ENCODE measurements at places on chromosomes 5 and 9.

- peak; percentile 93 for DNase-seq
Observed at GRCh38 chr5:150599917-150600511, 40.4 kb upstream of the SYNPO start.

- DNase-seq: no peak
Observed at GRCh38 chr9:35001803-35002502, 12.4 kb downstream of the DNAJB5 start.

GRCh38 chr5:15522187-15522520 is 22.2 kb downstream of the FBXL7 start:
- DNase-seq: no peak

- peak; percentile 33 for DNase-seq
Observed at GRCh38 chr5:132190161-132190817, 37.4 kb downstream of the P4HA2 start.

DNA sequence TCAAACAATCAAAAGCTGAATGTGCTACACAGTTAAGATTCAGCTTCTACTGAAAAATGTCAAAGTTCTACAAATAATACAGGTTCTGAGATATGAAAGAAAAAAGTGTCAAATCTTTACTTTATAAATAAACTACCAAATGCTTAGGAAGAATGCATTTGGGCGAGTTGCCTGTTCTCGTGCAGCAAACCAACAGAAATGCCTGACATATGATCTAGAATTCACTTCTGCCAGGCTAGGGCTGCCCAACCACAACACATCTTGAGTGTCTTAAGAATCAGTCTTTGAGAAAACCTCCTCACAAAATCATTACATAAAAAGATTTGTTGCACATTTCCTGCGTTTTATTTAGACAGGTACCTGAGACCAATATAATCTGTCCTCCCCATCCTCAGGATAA is 42.2 kb downstream of the ANKH start:
- DNase-seq: no peak

GRCh38 chr5:169705322-169705721 is 68.2 kb downstream of the DOCK2 start:
- no peak for DNase-seq

- DNase-seq: peak; percentile 47
Observed at GRCh38 chr5:125550274-125550673, 803.8 kb upstream of the ZNF608 start.

GRCh38 chr5:73960023-73960422 is 334.0 kb downstream of the ARHGEF28 start:
- no peak for DNase-seq

DNA sequence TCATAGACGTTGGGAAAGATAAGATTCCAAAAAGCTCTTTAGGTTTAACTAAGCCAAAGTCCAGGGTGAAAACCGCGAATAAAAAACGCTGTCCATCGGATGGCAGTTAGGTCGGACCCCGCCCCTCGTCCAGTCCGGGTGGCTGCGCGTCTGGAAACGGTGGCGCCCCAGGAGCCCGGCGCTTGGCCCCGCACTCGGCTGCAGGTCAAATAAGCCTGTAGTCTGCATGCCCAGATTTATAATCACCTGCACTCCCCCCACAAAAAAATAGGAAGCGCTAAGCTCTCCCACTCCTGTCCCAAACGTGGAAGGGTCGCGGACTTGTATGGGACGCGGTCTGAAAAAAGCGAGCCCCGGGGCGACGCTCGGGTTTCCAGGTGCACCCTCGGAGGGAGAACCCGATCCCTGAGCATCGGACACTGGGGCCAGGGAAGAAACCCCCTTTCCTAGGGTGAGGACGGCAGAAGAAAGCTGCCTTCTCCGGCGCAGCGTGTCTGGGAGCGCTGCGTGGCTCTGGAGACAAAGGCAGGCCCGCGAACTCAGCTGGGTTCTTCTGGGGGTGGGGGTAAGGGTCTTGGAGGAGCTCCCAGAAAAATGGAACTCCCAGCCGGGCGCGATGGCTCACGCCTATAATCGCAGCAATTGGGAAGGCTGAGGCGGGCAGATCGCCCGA is 923 bp upstream of the ZBTB5 start:
- peak; percentile 61 for DNase-seq

DNA sequence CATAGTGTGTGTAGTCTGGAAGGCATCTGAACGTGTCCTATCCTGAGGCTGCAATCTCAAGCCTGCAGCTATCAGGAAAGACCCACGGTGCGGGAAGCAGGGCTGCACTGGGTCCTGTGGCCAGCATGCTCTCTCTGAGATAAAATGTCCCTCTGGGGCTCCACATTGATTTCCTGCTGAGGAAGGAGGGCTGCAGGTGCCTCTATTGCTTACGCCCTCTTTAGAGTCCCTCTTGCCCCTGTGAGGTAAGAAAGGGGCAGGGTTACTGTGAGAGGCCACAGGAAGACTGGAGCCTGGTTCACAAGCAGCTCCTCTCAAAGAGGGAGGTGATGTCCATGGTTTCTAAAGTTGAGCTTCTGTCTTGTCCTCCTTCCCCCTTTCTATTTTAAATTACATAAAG is 299.9 kb upstream of the RFX3 start:
- DNase-seq: no peak

GRCh38 chr5:96048763-96049162 is 87.1 kb upstream of the ELL2 start:
- no peak for DNase-seq

DNA sequence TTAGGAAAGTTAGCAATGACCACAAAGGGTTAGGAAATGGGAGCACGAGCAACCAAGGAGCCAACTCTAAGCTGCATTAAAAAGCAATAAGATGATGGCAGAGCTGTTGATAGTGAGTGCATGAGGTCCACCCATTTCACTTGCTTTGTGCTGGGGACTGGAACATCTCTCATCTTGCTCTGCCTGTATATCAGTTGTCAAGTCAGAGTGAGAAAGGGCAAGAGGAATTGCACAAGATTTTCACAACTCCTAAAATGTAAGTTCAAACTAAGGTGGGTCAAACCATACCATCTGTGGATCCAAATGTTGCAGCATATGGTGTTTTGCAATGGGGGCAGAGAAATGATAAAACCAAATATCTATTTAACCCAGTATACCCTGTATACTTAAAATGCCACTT is 2.8 kb upstream of the ESM1 start:
- DNase-seq: no peak

- DNase-seq: no peak
Observed at GRCh38 chr5:97383996-97384395, 200.9 kb upstream of the RIOK2 start.

DNA sequence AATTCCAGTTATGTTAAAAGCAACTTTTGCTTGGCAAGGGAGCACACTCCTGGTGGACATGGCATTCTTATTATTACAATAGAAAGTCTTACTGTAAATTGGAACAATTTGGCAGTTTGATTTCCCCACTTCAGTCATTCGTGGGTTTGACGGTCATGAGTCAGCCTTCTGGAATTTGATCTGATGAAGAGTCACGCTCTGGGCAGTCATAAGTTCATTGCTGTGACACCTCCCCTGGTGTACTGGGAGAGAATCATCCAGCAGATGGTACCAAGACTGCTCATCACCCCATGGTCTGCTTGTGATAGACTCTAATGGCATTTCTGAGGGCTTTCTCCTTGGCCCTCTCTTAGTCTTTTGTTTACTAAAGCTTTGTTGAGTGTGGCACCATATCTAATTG is 53.8 kb downstream of the GLRA1 start:
- DNase-seq: no peak

DNA sequence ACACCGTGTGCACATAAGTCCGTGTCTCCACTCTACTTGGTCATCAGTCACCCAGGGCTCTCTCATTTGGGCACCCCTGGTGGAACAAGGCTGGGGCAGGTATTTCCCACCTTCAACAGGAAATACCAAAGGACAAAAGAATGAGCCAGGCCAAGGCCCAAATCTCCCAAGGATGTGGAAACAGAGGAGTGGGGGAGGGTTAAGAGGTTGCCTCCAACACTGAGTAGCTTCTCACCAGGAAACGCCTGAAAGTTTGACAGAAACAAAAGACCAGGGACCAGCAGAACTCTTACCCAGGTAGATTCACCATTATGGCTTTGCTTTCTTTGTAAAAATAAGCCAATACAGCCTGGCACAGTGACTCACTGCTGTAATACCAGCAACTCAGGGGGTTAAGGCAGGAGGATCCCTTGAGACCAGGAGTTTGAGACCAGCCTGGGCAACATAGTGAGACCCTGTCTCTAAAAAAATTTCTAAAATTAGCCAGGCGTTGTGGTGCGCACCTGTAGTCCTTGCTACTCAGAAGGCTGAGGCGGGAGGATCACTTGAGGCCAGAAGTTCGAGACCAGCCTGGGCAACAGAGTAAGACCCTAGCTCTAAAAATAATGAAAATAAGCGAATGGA is 12.7 kb downstream of the SLC1A3 start:
- DNase-seq: no peak

- DNase-seq: no peak
Observed at GRCh38 chr5:1118231-1118698, 6.4 kb upstream of the SLC12A7 start.

DNA sequence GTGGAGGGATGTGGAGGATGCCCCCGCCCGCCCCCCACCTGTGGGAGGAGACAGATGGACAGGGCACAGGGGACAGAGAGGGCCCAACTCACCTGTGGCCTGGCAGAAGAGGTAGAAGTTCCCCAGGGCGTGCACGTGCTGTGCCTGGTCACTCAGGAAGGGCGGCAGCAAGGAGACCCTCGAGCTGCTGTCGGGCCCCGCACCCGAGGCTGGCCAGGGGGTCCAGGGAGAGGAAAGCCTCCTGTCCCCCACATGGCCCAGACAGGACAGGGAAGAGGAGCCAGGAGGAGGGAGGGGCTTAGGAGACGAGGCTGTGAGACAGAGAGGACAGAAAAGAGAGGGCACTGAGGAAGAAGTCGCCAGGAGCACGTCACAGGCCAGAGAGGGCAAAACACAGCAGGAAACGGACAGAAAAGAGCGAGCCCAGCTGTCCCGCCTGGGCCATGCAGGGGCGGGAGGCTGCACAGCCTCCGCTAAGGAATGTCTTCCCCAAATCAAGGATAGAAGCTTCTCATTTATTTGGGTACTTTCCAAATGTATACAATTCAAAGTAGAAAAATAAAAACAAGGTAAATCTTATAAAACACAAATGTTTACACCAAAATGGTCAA is 58.5 kb downstream of the SECISBP2 start:
- DNase-seq: no peak

DNA sequence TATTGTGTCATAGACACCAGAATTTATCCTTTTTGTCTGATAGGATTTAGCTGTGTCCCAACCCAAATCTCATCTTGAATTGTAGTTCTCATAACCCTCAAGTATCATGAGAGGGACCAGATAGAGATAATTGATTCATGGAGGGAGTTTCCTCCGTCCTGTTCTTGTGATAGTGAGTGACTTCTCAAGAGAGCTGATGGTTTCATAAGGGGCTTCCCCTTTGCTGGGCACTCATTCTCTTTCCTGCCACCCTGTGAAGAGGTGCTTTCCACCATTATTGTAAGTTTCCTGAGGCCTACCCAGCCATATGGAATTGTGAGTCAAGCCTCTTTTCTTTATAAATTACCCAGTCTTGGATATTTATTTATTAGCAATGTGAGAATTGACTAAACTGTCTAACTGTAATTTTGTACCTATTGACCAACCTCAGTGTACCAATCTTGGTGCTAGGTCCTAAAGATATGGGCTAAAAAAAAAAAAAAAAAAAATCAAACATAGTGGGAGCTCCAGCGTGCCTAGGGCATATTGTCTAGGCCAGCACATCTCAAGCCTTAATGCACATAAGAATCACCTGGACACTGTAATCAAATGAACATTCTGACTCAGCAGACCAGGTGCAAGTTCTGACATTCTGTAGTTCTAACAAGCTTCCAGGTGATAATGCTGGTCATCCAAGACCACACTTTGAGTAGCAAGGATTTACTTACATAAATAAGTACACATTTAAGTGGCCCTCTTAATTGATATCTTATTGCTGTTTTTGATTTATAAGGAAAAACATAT is 30.5 kb downstream of the ST8SIA4 start:
- no peak for DNase-seq

DNA sequence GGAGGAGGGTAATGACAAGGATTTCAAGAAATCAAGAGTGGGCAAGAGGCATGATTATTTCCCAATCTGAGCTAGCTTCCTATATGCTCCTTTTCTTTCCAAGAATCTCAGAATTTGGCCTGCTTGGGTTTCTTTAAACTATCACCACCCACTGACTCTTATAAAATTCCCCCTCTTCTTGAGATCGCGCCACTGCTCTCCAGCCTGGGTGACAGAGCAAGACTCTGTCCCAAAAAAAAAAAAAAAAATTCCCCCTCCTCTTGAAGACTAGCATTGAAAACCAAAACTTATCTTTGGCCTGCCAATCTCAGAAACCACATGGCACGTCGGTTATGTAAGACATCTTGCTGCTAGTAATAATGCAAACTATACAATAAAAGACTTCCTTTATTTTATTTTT is 3.4 kb upstream of the DMXL1 start:
- DNase-seq: no peak

DNA sequence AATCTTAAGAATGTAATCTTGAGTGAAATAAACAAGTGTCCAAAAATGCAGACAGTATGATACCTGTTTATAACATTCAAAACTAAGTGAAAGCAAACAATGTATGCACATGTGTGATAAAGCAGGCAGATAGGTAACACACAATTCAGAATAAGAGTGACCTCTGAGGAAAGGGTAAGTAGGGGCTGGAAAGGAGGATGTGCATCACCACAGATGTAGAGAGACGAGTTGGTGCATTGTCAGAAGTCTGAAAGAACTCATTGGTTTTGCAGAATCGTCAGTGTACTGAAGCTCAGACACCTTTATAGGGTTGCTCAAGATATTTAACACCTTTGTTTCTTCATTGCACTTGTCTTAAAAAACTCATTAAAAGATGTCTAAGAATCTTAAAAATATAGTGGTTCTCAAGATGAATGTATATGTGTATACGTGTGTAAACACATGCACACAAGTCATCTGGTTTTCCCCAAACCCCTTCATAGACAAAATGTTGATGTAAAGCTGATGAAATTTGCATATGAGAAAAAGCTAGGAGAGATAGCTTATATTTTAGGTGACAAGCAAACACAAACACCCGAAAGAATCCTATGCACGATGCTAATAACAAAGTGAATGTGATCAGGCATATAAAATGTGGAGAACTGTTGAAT is 197.6 kb upstream of the MEF2C start:
- DNase-seq: no peak

DNA sequence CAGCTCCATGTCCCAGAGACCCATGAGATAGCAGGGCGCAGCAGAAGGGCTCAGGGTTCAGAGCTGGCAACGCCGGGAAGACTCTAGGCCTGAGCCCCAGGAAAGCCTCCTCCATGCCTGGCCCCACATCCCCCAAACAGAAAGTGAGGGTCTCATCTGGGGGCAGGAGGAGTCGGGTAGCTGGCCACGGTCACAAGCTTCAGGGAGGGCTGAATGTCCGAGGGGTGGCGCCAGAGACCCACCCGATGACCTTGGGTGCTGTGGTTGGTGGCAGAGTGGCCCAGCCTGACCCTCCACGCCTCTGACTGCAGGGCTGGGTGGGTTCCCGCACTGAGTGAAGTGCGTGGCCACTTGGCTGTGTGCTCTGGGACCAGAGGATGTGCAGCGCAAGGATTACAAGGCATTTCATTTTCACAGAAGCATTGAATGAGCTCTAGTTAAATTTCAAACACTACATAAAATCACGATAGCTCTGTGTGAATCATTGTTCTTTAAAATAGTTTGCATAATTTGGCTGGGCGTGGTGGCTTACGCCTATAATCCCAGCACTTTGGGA is 3.0 kb downstream of the C8G start:
- peak; percentile 51 for DNase-seq

All from left lung (tissue), 14 donors.